ENCODE measurements at places on chromosomes 5 and 9. TPM values are rescaled to one million over a fixed set of nuclear protein-coding genes. Genes with fewer than 3 reads are reported as not detected.

DNA sequence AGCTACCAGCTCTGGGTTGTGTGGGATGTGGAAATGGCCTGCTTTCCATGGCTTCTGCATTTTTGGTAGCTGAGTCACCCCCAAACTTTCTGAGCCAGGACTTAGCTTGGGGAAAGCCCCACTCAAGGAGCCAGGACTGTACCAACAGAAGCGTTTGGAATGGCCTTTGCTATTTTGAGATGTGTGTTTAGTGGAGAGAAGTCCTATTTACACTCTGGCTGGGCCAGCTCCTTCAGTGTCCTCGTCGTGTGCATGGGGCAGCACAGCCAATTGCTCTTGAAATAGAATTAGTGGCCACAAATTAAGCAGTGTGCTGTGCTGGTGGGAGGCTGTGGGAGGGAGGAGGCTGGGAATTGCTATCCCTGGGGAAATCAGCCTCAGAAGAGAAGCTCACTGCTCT is 51.6 kb downstream of the ENTREP1 start:
- H3K36me3 ChIP-seq: peaks cover 5% of the 10 kb centered on the region
- DNase-seq: no peak
- no peaks in the 10 kb centered on the region for H3K27me3 ChIP-seq

DNA sequence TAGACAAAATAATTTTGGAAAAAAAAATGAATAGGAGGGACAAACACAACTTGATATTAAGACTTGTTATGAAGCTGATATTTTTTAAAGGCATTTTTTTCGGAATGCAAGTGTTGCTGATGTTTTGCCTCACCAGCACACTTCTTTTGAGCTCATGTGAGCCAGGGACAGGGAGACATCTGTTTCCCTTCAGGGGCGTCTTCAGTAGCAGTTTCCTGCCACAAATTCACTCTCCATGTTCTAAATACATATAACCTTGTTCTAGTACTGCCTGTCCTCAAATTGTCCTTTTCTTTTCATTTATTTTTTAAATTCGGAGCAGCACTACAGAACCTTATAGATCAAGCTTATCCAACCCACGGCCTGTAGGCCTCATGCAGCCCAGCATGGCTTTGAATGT is 316.0 kb upstream of the PAPPA start:
- no peak overlapping the region for H3K4me3 ChIP-seq
- no peaks in the 10 kb centered on the region for H3K36me3 ChIP-seq
- DNase-seq: no peak
- H3K27me3 ChIP-seq: no peaks in the 10 kb centered on the region

DNA sequence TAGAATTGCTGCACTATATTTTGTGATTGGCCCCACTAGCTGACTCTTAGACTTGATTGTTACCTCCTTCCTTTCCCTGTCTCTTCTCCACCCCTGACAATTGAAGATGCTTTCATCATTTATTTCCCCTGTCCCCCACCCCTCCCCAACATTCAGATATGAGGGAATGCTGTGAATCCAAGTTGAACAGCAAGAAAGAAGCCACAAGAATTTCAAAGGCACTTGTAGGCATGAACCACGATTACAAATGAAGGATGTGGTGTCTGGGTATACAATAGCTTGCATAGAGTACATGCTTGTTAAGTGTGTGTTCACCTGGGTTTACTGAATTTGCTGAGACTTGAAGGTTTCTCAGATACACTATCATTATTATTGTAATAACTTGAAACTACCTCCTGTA is 78.3 kb upstream of the TRIO start:
- no peak overlapping the region for H3K4me3 ChIP-seq
- no peaks in the 10 kb centered on the region for H3K27me3 ChIP-seq
- H3K4me1 ChIP-seq: no peaks in the 10 kb centered on the region
- no peaks in the 10 kb centered on the region for H3K36me3 ChIP-seq
- no peak for DNase-seq

TAF1L gene
- total RNA-seq: not detected
